ENCODE measurements at places on chromosomes 5 and 9. TPM values are rescaled to one million over a fixed set of nuclear protein-coding genes. Genes with fewer than 3 reads are reported as not detected.

The CACNA1B gene
- total RNA-seq: 0.13 TPM

The ZDHHC11B gene
- total RNA-seq: 2.3 TPM

The RANBP17 gene
- 35.0 TPM for total RNA-seq

The ARL14EPL gene
- not detected for total RNA-seq

The SHOC1 gene
- not detected for total RNA-seq

The CDH6 gene
- 1.0 TPM for total RNA-seq

The FAM221B gene
- not detected for total RNA-seq

The PCDHGA4 gene
- 5.1 TPM for total RNA-seq

DNA sequence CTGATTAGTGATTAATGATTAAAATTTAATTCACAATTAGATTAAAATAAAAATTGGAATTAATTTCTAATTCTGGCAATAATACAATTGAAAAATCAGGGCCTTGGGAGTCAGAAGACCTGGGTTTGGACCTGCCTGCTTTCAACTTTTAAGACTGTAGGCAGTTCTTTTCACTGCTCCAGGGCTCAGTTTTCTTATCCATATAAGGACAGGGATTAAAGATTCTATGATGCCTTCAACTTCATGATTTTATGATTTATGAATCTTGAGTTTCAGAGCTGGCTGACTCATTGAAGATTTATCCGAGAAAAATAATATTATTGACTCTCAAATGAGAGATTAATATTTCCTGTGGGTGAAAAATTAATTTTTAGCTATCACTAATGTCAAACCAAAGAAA lies 208.6 kb upstream of the ANKH start:
- no peak for DNase-seq

GRCh38 chr9:135242049-135242396 lies 154.6 kb downstream of the OLFM1 start:
- no peak for DNase-seq

DNA sequence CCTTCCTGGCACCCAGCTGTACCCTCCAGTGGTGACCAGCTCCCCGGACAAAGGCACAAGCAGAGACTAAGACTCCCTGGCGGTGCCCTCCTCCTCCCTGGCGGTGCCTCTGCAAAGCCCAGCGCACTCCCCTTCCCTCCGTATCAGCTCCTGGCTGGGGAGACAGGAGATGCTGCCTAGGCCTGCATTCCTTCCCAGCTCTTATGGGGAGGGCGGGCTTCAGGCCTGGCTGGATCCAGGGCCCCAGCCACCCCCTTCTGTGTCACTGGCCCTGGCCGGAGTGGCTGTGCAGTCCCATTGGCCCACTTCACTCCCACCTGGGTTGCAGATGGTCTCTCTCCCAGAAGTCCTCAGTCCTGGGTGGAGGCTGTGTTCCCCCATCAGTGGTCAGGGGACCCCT lies 6.4 kb downstream of the LCN12 start:
- no peak for DNase-seq

GRCh38 chr9:19583890-19584289 lies 175.1 kb downstream of the ACER2 start:
- no peak for DNase-seq

GRCh38 chr9:80437091-80437640 lies 865.4 kb downstream of the TLE4 start:
- no peak for DNase-seq

GRCh38 chr5:41503860-41504259 lies 6.5 kb downstream of the PLCXD3 start:
- no peak for DNase-seq

DNA sequence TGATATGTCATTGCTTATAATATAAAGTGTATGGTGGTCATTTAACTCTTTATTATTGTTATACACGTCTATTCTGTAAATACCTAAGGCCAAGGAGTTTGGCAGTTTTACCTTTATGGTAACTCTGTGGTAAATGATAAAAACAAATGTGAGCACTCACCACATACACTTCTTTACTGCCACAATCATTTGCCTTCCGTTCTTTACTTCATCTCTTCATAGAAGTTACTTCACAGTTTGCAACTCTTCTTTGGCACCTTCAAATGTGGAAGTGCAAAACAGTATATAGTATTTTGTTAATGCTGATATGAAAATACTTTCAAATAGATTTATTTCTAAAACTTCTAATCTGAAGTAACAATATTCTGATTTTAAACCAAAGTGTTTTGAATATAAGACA lies 4.4 kb upstream of the MEF2C start:
- DNase-seq: no peak

DNA sequence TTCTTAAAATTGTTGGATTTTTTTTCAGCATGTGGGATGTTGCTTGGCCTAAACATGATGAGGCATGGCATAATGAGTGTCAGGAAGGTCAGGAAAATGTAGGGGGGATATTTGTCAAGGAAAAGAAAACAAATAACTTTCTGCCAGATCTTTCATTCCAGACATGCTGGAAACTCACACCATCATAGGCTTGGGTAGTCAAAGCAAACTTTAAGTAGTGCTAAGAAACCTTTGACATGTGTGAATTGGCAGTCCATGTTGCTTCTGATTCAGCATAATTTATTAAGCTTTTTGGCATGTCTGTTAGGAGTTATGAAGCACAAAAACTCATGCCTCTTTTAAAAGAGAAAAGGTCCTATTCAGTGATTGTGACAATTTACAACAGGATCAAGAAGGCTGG lies 61.3 kb upstream of the MTAP start:
- DNase-seq: no peak

GRCh38 chr5:178318893-178319292 lies 86.3 kb upstream of the PHYKPL start:
- no peak for DNase-seq
